ENCODE measurements at places on chromosomes 7 and 10. TPM values are rescaled to one million over a fixed set of nuclear protein-coding genes. Genes with fewer than 3 reads are reported as not detected.

GRCh38 chr10:20474064-20474463 lies 423.0 kb downstream of the NEBL start:
- DNase-seq: no peak

DNA sequence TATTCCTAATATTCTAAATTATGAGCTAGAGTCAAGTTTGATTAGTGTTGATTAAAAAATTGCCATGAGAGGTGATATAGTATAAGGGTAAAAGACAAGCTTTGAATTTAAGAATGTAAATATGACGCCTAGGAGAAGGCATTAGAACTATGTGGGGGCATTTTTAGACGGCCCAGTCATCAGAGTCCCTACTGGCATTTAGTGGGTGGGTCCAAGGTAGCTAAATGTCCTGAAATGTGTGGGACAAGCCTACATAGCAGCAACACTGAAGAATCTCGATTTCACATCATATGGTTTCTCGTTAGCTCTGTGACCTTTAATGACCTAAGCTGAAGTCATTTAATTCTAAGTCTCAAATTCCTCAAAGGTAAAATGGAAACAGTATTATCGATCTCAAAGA lies 133.5 kb downstream of the SGMS1 start:
- no peak for DNase-seq

- no peak for DNase-seq
Measured at GRCh38 chr10:21368728-21369425, 156.6 kb downstream of the SKIDA1 start.

- DNase-seq: no peak
Measured at GRCh38 chr7:3650844-3651243, 349.8 kb downstream of the SDK1 start.

DNA sequence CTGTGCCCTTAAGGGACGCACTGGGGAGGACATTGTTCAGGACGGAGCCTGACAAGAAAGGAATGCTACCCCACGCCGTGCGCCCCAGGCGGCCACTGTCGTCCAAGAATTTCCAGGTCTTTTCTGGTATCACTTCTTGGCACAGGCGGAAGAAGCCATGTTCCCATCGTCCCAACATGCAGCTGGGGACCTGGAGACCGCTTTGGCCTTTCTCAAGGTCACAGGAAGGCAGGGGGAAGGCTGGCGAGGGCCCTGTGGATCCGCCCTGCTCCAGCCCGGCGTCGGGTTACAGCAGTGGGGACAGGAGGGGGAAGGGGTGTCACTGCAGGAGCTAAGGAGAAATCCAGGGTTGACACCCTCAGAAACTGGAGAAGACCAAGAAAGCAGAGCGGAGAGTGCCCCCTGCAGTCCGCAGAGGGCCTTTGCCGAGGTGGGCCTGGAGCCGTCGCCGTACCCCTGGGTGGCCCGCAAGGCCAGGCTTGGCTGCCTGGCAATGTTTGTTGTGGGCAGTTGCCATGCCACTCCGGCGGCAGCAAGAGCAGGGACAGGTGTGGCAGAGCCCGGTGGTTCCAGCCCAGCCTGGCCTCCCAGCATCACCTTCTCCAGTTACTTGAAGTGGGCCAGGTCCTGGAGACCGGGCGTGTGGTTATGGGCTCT lies 104.1 kb downstream of the LHPP start:
- peak; percentile 1 for DNase-seq

DNA sequence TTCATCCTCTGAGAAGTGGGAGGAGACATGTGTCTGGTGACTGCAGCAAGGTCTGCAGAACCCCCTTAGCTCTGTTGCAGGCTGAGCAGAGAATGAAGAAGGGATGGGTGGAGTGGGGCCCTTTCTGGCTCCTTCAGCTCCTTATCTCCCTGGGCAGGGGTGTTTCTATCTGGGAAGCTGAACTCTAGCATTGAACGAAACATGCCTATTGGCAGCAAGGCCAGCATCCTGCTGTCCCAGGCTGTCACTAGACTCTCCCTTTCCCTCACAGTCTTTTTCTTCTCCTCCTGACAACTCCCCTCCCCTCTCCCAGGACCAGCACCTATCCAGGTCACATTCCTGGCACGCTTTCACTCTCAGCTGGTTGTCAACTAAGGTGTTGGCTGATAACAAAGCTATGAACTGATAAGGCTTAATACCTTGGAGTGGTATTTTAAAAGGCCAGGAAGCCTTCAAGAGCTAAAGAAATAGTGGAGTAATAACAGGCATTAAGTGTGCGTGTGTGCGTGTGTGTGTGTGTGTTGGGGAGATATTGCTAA lies 128.8 kb upstream of the FZD8 start:
- no peak for DNase-seq

GUSB gene
- 25.6 TPM for total RNA-seq

VIPR2 gene
- 0.30 TPM for total RNA-seq
